ENCODE measurements at places on chromosomes 7 and 10.
A peak's percentile ranks its signal among the peaks of the same experiment; 100 is the strongest.

DNA sequence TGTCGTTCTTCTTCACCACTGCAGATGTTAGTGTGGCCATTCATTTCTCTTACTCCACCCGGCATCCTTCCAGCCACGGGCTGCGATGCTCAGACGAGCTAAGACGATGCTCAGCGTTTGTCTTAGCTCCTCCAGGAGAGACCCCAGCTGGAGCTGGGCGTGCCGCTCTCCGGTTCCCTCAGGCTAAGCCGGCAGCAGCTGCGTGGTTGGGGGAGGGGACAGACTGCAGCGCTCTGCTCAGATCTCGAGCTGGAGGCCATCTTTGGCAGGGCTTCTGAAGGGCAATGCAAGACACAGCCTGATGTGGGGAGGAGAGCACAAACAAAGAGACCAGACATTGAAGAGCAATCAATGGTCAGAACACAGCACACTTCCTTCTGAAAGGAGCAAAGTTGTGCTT, 4.8 kb downstream of the INA start:
- DNase-seq = no peak

- DNase-seq = no peak
Observed at GRCh38 chr10:19347621-19348020, 299.0 kb downstream of the MALRD1 start.

GRCh38 chr7:122858320-122858719, 27.9 kb downstream of the CADPS2 start:
- DNase-seq = no peak

DNA sequence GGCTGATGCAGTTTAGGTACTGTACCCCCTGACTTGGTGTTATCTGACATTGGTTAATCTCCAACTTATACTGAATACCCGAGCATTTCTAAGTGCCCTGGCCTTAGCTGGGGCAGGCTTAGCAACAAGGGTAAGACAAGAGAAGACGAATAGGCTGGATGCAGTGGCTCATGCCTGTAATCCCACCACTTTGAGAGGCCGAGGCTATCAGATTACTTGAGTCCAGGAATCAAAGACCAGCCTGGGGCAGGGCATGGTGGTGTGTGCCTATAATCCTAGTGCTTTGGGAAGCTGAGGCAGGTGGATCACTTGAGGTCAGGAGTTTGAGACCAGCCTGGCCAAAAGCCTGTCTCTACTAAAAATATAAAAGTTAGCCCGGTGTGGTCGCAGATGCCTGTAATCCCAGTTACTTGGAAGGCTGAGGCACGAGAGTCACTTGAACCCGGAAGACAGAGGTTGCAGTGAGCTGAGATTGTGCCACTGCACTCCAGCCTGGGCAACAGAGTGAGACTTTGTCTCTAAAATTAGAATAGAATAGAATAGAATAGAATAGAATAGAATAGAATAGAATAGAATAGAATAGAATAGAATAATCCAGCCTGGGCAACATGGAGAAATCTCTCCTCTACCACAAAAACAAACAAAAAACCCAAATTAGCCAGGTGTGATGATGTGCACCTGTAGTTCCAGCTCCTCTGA, 108.9 kb downstream of the BICC1 start:
- DNase-seq = no peak

DNA sequence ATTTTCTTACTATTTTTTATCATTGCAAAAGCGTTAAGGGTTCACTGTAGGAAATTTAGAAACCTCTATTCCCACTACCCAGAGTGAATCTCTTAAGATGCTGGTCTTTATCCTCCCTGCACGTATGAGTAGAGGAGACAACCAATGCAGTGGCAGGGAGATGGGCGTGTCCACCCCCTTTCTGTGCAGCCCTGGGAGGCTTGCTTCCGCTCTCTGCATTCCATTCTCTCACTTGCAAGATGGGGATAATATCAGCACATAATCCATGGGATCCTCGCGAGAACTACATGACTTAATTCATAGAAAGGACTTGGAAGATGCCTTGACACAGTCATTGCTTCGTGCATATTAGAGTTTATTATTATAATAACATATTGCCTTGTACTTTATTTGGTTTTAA, 196.2 kb downstream of the KLF6 start:
- DNase-seq = no peak

- DNase-seq = no peak
Observed at GRCh38 chr10:47282005-47282656, 17.9 kb upstream of the GDF10 start.

- no peak for DNase-seq
Observed at GRCh38 chr7:130393841-130394411, 13.6 kb downstream of the CPA1 start.

- DNase-seq = no peak
Observed at GRCh38 chr7:105648561-105649401, 67.5 kb upstream of the EFCAB10 start.

DNA sequence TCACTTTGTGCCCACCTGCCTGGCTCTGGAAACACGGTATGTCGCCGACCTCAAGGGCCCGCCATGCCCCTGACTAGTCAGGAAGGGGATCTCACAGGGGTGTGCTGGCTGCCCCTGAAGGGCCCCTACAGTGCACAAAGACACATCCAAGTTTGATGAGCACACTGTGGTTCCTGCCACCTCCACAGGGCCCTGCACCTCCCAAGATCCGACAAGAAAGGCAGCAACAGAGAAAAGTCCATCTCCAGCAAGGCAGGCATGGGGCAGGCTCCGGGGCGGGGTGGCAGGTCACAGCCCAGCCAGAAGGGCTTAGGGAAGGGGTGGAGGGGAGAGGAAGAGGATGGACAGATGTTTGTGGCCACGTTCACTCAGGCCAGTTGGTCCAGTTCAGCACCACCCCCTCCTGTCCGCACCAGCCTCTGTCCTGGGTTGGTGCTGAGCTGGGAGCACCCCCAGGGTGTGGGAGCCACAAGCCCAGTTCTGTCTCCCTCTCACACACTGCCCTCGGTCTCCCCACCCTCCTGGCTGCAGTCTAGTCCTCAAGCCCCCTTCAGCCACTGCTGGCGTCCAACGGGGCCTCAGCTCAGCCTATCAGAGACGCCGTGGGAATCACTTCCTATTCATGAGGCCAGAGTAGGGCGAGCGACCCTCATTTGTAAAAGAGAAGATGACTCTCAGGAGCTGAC, 11.5 kb downstream of the DRGX start:
- no peak for DNase-seq

DNA sequence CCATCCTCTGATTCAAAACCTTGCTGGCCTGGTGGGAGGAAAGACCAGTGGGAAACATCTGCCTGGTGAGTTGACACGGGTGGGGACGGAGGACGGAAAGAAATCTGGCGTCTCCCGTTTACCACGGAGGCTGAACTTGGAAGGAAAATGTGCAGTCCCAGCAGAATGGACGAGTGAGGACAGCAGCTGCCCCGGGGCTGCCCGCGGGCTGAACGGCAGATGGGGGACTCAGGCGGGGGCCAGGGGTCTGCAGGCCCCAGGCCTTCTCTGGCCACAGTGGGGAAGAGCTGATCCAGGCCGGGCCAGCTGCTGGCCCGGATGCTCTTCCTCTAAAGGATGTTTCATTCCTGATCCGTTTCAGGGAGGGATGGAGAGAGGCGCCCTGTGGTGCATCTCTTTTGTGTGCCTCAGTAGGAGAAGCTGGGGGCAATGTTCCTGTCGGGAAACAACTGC, 147.5 kb upstream of the CHST15 start:
- DNase-seq = no peak

DNA sequence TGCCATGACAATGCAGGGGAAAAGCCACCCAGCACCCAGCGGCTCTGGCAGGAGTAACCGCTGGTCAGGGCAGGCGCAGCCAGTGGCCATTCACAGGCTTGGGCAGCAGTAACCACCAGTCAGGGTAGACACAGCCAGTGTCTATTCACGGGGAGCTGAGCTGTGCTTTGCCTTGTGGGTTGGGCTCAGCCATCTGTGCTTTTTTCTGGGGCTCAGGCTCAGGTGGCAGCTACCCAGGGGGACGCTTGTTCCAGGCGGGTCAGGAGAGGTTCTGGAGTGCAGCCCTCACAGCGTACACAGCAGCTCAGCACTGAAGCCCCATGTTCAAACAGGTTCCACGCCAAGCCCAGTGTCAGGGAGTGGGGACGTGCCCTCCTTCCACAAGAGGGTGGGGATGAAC, 28.5 kb downstream of the FOXL3 start:
- DNase-seq = no peak

- no peak for DNase-seq
Observed at GRCh38 chr7:114048386-114049235, 129.8 kb upstream of the PPP1R3A start.

GRCh38 chr7:55147736-55148135, 128.9 kb downstream of the EGFR start:
- no peak for DNase-seq

DNA sequence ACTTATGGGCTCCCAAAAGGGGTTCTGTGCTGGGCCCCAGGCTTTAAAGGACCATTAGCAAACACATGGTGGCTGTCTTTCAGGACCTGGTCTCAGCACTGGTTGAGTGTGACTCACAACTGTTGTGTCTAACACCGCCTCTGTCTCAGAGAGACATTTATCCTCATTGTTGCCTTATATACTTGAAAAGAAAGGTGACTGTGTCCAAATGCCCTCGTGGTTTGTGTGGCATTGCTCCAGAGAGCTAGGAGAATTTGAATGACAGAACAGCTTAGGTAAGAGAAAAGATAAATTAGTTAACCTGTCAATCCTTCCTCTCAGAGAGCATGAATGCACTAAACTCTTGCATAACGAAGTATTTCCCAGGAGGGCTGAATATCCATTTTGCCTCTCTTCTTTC, 14.5 kb upstream of the FAM13C start:
- DNase-seq = no peak

DNA sequence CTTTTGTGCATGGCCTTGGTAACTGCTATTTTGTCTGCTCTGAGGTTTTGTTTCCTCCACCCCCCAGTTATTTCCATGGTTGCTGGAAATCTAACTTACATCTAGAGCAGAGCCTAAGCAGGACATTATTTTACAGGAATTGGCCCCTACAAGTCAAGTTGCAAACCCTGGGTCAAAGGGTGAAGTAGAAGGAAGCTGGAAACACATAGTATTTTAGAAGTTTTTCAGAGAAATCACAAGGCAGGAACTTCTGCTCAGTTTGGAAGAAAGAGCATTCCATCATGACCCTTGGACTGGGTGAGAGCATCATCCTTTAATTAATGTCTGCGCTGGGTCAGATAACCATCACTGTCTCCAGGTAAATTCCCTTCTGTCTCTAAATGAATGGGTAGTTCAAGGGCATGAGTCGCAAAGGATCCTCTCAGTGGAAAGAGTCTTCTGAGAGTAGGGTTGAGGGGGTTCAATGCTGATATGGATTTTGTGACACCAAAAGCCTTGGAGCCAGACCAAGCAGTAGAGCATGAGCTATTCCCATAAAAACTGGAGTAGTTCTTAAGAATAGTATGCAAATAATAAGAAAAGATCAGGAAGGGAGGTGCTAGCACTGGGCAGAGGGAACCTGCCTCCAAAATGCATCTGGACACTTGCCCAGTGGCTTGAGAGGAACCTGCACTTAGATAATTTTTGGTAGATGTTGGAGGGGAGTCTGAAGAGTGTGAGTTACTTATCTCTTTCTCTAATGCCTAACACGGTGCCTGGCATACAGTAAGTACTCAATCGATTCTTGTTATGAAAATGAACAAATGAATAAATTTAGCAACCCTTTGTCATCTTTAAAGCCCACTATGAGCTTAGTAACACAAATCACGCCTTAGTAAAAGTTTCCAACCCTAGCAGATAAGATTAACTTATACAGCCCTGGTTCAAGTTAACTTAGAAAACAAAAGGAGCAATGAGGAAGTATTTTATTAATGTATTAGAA, 160.6 kb upstream of the ADO start:
- no peak for DNase-seq

GRCh38 chr7:137801003-137801402, 45.8 kb downstream of the DGKI start:
- DNase-seq = peak; percentile 30

DNA sequence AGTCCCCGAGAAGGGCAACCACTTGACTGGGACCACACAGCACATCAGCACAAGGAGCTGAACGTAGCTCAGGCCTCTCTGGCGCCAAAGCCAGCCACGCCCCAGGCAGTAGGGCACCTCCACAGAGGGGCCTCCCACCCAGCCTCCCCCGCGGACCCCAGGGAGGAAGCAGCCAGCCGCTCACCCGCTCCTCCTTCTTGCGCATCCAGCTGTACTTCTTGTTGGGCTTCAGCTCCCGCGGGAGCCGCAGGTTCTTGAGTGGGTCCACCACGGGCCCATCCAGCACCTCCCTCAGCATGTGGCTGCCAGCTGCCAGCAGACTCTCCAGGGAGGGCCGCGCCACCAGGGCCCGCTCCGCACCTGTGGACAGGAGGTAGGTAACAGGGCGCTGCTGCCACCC, 61.2 kb downstream of the TNRC18 start:
- no peak for DNase-seq

DNA sequence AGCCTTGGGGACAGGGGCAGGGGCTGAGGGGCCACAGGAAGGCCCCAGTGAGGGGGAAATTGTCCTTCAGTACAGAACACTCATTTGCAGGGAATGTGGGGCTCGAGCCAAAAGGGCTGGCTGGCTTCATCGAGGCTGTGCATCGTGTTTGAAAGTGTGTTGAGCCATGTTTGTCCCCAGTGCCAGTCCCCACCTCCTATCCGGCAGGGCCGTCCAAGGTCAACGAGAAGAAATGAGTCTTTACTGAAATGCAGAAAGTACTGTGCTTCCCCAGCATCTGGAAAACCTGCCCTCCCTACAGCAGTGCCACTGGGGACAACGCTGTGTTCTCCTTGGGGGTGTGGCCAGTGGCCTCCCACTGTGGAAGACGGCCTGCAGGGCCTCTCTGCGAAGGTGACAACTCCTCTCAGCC, 214.1 kb downstream of the KLF6 start:
- DNase-seq = no peak

GRCh38 chr7:81590131-81590530, 179.7 kb downstream of the HGF start:
- no peak for DNase-seq

DNA sequence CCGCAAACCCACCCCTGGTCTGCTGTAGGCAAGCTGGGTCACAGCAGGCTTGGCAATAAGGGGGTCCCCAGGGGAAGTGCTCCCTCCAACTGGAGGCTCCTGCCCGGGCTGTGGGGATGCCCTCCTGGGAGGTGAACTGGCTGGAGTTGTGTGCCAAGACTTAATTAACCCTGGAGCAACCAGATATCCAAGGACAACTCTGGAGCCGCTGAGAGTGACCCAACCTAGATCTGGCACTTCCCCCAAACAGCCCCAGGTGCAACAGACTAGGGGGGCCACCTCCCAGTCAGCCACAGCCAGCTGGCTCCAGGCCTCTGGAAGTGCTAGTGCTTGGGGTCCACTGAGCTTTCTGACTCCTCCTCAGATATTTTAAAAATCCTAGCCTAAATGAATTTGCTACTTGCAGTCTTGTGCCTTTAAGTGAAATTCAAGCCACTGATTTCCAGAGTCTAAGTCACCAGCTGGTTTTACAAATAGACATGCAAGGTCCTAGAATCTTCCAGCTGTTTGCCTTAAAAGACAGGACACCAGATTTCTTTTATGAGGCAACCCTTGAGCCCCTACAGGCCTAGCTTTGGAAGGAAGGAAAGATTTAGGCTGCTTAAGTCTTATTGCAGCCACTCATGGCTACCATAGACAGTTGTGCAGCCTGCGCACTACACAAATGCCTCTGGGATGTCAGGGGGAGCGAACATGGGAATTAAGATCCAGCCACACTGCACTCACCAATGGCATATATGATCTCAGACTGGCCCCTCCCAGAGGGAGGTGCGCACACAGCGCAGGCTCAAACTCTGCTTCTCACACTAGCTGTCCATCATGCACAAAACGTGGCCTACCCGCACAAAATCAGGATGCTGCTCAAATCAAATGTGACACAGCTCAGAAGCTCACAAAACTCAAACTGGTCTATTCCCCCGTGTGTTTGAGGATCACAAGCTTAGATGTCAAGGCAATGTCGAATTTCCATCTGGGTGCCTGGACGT, 42.6 kb upstream of the MYL10 start:
- no peak for DNase-seq

- no peak for DNase-seq
Observed at GRCh38 chr7:51138123-51139085, 178.2 kb downstream of the COBL start.
